ENCODE measurements at places on chromosomes 11 and 22.

- no peak for DNase-seq
Observed at GRCh38 chr11:121575250-121575962, 122.6 kb upstream of the SORL1-AS1 start.

DNA sequence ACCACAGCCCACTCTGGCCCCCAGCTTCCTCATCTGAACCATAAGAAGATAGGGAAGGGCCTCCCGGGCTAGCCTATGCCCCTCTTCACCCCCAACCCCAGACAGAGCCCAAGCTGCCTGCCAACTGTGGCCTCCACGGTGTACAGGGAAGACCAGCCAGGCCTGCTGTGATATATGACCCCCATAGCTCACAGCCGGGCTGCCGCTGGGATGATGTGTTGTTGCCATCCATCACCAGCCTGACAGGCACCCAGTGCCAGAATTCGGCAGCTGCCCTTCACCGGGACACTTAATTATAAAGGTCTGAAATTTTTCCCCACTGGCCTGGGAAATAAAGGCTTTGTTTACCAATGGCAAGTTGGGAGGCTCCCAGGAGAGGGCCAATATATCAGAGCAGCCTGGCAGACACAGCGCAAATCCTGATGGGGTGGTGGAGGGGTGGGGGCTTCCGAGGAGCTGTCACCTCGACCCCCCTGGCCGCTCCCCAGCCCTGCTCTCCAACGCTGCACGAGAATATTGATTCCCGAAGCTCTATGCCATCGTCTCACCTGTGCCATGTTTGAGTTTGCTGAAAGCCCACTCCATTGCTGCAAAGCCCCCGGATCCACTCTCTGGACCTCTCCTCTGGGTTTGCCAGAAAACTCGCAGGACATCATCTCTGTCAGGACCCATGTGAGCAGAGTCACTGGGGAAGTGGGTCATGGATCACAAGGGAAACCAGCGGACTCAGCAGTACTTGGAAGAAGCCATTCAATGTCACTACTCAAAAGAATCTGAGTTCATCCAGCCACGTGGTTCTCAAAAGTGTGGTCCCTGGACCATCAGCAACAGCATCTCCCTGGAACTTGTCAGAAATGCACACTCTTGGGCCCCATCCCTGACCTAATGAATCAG lies 296.9 kb downstream of the MN1 start:
- no peak for DNase-seq

DNA sequence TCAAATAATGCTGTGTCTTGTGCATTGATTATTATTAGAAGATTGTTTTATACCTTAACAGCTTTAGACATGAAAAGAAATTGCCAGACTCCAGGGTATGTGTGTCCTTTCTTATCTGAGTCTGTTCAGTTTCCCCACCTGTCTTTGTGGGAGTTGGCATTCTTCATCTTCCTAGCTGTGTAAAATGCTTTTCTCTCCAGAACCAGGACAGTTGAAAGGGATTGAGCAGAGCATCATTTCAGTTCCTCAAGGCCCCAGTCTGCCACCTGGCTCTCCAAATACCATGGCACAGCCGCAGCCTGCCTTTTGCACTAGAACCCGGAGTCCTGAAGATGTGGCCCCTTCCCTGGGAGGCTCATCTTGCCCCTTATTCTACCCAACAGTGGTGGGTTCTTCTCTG lies 851.9 kb downstream of the NTM start:
- no peak for DNase-seq

DNA sequence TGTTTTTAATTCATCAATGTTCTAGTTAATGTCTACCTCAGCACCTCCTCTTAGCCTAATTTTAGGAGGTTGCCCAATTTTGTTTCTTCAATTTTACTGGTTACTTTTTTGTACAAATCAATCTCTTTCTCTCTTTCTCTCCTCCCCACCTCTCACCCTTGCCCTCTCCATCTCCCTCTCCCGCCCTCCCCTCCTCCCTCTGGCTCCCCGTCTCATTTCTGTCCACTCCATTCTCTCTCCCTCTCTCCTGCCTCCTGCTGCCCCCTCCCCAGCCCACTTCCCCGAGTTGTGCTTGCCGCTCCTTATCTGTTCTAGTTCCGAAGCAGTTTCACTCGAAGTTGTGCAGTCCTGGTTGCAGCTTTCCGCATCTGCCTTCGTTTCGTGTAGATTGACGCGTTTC lies 40.9 kb upstream of the NNMT start:
- DNase-seq, result no peak

- DNase-seq, result no peak
Observed at GRCh38 chr22:25698978-25699377, 43.0 kb upstream of the MYO18B start.

DNA sequence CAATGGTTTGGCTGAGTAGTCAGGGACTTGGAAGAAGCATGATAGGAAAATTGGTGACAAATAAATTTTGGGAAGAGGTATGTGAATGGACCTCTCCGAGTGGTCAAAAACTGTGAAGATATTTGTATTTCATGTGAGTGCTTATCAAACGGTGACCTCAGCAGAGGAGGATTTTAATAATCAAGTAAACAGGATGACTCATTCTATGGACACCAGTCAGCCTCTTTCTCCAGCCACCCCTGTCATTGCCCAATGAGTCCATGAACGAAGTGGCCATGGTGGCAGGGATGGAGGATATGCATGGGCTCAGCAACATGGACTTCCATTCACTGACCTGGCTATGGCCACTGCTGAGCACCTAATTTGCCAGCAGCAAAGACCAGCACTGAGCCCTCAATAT lies 21.2 kb downstream of the MS4A4E start:
- no peak for DNase-seq

DNA sequence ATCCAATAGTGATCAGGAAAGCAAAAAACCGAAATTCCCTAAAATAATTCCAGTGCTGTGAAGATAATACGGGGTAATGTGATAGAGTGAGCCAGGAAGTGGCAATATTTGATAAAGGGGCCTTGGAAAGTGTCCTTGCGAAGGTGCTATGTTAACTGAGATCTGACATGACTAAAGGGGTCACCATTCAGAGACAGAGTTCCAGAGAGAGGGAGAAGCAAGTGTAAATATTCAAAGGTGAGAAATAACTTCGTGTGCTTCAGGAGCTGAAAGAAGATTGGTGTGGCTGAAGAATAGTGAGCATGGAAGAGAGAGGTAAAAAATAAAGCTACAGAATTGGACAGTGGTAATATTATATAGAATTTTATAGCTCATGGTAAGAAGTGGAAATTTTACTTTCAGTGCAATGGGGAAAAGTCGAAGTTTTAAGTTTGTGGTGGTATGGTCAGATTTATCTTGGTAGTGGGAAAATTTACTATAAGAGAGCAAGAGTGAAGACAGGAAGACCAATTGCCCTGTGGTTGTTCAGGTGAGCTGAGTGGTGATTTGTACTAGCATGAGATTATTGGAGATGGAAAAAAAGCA lies 164.5 kb downstream of the JRKL start:
- no peak for DNase-seq

GRCh38 chr11:112765337-112765736 lies 195.9 kb upstream of the NCAM1 start:
- no peak for DNase-seq

DNA sequence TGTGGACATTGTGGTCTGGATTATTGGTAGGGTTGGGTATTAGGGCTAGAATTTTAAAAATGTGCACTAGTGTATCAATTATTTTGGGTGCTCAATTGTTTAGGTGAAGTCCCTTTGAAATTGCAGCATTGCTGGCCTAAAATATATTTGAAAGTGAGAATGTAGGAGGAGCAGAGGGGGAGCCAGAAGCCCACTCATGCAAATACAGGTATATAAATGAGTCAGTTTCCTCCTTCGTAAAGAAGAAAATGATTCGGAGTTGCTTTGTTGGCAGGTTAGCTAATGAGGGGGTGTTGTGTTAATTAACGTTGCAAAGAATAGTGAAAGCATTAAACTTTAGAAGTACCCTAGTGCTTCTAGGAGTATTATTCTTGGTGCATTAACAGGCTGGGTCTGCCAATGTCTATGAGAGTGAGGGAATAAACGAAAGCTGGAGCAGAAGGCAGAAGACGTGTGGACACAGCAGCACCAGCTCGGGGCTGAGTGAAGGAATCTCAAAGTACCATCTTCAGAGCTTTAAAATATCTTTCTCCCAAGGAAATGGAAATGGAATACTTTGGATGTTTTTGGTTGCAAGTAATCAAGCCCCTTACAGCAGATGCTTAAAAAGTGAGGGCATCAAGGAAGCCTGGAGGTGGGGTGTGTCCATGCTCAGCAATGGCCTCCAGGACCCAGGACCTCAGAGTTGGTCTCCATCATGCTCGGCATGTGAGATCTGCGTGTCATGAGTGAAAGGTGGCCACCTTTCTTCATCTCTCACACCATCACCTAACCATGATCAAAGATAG lies 522.9 kb downstream of the NTM start:
- DNase-seq, result no peak

DNA sequence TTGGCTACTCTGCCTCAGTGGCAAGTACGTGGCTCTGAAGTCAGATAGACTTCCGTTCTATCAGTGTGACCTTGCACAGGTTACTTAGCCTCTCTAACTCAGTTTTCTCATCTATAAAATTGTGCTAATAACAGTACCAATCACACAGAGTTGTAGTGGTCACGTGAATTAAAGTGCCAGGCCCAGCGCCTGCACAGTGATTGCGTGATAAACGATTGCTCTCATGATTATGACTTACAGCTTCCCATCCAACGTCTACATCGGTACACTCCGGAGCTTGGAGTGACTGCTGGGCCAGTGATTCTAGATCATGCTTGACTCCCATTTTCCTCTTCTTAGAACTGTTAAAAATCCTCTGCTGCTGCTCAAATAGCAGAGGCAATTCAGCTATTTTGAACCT lies 221.8 kb downstream of the CEP164 start:
- DNase-seq, result no peak

GRCh38 chr22:22959147-22959827 lies 71.7 kb downstream of the IGLL5 start:
- DNase-seq, result peak; percentile 81

- DNase-seq, result no peak
Observed at GRCh38 chr11:11563200-11563975, 58.4 kb downstream of the GALNT18 start.

GRCh38 chr11:114152162-114152561 lies 92.7 kb downstream of the ZBTB16 start:
- no peak for DNase-seq

GRCh38 chr11:18365741-18366140 lies 28.6 kb upstream of the LDHA start:
- DNase-seq, result no peak

- no peak for DNase-seq
Observed at GRCh38 chr11:107265591-107266121, 192.0 kb downstream of the CWF19L2 start.

GRCh38 chr22:37148742-37149665 lies 712 bp downstream of the IL2RB start:
- no peak for DNase-seq

GRCh38 chr11:119683783-119684182 lies 45.2 kb downstream of the NECTIN1 start:
- DNase-seq, result no peak

GRCh38 chr11:96396637-96397036 lies 6.8 kb downstream of the JRKL start:
- DNase-seq, result no peak

DNA sequence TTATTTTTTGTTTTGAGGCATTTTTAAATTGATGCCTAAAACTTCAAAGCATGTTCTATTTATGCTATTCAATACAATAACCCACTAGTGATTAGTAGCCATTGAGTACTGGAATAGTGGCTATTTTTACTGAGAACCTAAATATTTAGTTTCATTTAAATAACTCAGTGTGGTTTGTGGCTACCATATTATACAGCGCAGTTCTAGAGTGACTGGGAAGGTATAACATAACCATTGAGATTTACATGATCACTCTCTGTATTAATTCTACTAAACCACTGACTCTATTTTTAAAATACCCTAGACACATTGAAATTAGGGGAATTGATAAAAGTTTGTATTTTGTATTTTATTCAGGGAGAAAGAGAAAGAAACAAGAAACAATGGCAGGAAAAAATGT lies 441.2 kb downstream of the CNTN5 start:
- DNase-seq, result no peak

GRCh38 chr11:119991669-119992068 lies 146.2 kb downstream of the TRIM29 start:
- DNase-seq, result no peak

DNA sequence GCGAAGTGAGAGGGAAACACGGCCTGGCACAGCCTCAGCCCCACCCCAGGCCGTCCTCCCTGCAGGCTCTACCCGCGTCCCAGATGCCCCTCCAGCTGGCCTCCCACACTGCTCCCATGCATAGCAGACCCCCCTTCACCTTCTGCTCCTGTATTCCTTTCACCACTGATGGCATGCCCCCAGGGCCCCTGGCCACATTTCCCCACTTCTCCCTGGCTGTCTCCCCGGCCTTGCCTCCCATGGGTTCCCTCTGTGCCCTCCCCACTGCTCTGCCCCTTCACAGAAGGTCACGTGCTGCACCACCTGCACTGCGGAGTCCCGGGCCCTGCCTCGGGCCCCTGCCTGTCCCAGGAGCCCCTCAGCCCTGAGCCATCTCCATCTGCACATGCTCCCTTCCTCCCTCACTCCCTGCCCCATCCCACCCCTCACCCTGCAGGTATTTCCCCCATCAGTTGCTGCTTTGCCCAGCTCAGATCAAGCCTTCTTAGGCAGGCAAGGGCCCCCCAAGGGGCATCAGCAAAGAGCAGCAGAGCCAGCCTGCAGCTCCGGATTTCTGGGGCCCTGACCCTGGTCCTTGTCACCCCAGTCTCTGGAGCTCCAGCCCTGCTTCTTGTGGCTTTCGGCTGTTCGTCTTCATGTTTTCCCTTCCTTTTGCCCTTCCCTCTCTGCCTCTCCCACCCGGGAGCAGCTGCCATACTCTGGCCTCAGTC lies 46.4 kb downstream of the GAB4 start:
- DNase-seq, result no peak

DNA sequence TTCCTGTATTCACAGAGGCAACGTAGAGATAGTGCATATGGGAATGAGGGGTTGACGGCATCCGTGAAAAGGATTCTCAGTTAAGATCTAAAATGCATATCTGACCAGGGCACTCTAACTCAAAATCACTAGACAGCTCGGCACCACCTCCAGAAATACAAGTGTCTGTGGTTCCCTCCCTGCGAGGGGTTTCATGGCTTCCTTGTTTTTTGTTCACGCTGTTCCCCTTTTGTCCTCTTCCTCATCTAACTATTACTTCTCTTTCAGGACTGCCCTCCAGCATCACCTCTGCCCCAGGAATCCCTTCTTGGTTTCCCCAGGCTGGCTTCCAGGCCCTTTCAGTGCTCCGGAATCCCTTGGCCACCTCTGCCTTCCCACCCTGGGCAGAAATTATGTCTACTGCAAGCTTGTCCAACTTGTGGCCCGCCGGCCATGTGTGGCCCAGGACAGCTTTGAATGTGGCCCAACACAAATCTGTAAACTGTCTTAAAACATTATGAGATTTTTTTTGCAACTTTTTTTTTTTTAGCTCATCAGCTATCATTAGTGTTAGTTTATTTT lies 159.9 kb downstream of the FBXO7 start:
- no peak for DNase-seq

DNA sequence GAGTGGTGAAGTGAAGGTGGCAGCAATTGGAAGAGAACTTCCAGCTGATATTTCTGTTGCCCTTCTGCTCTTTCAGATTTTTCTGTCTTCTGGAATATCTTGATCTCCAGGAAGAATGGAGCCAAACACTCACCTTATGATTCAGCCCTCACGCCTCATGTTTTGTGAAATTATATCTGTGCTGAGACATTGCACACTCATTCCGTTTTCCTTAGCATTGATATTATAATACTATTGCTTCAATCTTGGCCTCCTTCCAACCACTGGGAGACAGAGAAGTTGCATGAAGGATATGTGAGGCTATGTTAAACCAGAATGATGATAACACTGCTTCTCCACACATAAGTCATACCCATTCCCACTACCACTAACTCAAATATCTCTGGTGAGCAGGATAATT lies 177.9 kb downstream of the ETS1 start:
- no peak for DNase-seq

GRCh38 chr11:19472679-19473078 lies 231.9 kb upstream of the E2F8 start:
- DNase-seq, result no peak
